Esophagus mucosa (tissue), 1 donor: ENCODE measurements at places on chromosomes 12 and 14. TPM values are rescaled to one million over a fixed set of nuclear protein-coding genes. Genes with fewer than 3 reads are reported as not detected.

GRCh38 chr12:29650371-29650770 is 133.4 kb downstream of the TMTC1 start:
- no peak for ATAC-seq

DNA sequence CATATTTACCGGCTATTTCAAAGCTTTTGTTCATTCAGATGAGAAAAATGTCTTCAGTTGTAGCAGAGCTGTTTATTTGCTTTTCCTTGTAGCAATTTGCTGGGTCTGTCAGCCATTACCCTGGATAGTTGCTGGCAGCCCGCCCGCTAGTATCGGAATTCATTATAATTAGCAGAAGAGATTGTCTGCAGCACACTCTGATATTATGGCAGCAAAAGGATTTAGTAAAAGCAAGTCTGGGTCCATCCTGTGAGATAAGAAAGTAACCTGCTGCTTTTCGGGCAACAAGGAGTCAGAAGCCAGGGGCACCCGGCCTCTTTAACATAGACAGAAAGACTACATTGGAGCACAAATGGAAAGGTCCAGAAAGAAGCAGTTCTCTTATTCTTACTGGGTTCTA is 6.1 kb upstream of the SLC35E3 start:
- ATAC-seq, result no peak

DNA sequence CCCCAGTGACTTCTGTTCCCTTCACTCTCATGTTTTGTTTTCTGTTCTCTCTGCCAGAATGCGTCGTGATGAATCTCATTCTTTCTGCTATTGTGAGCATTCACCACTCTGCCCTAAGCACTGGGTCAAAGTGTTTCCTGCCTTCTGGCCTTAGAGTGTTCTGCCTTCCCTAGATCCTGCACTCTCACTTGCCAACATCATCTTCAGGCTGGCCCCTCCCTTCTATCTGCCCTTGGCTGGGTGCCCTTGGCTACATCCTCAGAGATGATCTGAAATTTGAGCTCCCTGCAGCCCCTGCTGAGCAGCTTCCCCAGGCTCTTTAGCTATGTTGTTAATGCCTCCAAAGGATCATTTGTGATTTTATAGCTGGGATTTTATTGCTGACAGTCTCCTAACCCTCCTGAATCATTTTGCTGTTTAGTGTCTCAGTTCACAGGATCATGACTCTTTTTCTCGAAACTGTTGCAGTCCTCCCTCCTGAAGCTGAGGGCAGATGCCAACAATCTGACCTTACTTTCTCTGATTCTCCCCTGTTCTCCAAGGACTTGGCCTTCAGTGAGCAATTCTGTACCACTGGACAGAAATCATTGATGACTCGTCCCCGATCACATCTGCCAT is 4.5 kb downstream of the DHRS2 start:
- no peak for ATAC-seq

DNA sequence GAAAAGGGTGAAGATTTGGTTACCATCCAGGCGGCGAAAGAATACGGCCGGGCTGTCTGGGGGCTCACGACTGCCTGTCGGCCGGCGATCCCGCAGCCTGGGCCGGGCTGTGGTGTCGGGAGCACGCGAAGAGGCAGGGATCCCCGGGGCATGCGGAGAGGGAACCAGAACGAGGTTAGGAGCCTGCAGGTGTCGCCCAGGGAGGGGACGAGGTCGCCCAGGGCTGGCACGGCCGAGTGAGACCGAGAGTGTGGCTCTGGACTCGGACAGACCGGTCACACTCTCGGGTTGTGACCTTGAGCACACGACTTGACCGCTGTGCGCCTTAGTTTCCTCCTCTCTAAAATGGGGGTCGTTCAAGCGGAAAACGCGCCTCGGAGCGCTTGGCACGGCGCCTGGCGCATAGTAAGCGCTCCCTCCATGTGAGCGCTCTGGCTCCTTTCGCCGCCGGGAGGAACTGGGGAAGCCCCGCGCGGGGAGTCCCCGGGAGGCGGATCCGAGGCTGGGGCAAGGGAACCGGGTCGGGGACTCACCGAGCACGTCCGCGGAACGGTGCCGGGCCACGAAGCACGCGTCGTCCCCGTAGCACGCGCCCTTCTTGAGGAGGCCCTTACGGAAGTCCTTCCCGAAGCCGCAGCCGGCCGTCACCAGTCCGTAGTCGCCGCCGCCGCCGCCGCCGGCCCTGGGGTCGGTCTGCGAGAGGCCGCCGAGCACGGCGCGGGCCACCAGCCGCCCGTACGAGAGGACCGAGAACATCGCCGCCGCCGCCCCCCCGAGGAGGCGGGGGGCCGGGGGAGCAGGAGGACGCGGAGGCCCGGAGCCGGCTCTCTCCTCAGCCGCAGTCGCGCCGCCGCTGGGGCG is 612 bp downstream of the PPTC7 start:
- peak; percentile 36 for ATAC-seq

- no peak for ATAC-seq
Measured at GRCh38 chr14:101920271-101920670, 44.1 kb upstream of the DYNC1H1 start.

- ATAC-seq, result peak; percentile 94
Measured at GRCh38 chr14:103576371-103577024, 13.7 kb downstream of the COA8 start.

- ATAC-seq, result no peak
Measured at GRCh38 chr14:76289276-76289675, 86.7 kb upstream of the ESRRB start.

- no peak for ATAC-seq
Measured at GRCh38 chr14:49306152-49306751, 279.9 kb downstream of the RPS29 start.

The CISTR gene
- not detected for total RNA-seq

The KRT6A gene
- total RNA-seq, result 18,870 TPM
